ENCODE measurements at places on chromosomes 4 and X.

DNA sequence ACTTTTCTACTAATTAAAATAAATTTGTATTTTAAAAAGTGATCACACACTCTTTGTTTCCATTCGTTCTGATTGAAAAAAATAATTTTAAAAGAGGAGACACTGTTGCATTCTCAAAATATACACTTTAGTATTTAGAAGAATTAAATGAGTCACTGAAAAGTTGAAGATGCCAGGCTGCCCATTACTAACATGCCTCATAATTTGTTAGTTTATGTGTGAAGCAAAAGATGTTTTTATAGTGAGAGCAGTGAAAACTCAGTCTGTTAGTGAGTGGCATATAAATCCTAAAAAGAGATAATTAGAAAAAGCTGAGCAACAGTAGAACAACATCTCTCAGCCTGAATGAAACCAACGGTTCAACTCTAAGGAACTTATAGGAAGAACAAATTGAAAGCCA is 143.4 kb downstream of the CDS1 start:
- DNase-seq = no peak

GRCh38 chr4:69092190-69092589 is 4.1 kb upstream of the UGT2B7 start:
- DNase-seq = no peak

GRCh38 chrX:119228512-119229252 is 7.4 kb upstream of the PGRMC1 start:
- DNase-seq = no peak

DNA sequence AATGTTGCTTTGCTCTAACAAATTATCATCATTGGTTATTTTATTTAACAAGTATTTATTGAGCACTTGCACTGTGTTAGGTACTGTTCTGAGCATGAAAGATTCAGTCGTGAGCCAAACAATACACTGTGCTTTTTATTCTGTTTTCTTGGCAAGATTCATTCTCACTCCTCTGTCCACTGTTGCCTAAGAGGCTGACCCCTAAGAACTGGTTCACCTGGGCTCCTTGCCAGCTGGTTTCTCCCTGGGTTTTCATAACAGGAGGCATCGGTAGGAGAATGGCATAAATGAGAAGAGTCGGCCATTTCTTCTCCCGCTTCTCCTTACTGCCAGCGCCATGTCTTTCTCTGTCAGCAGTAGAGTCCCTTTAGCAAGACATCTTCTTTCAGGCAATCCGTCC is 243.7 kb upstream of the DIAPH2 start:
- DNase-seq = no peak

GRCh38 chrX:18194688-18195087 is 26.0 kb downstream of the BEND2 start:
- no peak for DNase-seq

DNA sequence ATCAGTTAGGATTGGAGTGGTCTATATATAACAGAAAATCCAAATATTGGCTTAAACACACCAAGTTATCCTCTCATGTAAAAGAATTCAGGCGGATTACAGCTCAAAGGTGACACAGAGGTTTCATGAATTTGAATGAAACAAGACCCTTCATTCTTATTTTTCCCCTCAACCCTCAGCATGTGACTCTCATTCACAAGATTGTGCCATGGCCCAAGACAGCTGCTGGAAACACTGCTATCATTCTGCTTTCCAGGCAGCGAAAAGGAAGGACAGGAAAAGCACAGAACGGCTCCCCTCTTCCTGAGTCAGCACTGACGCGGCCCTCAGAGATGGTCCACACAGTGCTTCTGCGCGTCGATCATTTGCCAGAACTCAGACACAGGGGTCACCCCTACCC is 891.0 kb upstream of the FRG1 start:
- DNase-seq = no peak

DNA sequence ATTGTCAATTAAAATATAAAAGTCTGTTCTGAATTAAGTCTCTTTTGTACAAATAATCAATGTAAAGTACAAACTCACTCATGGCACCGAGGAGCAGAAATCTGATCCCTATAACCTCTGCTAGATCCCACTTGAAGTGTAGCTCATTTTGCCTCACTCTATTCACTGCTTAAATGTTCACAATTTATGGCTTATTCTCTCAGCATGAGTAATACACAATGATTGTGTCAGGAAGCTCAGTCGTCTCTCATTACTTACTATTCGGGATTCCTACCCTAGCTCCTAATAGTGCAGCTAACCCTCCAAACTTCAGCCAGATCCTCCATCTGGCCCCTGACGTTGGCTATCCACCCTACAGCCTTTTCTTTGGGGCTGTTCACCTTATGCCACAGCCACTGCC is 4.7 kb upstream of the AMMECR1 start:
- no peak for DNase-seq

GRCh38 chr4:73596001-73596400 is 24.2 kb downstream of the RASSF6 start:
- no peak for DNase-seq

GRCh38 chrX:130080791-130081367 is 29.4 kb downstream of the ELF4 start:
- DNase-seq = no peak

- no peak for DNase-seq
Observed at GRCh38 chr4:93751411-93751810, 77.1 kb upstream of the ATOH1 start.

GRCh38 chr4:41857226-41857641 is 78.0 kb upstream of the TMEM33 start:
- DNase-seq = no peak

GRCh38 chr4:80266902-80267380 is 477 bp downstream of the FGF5 start:
- DNase-seq = peak; percentile 45

- no peak for DNase-seq
Observed at GRCh38 chr4:102252171-102252570, 93.1 kb downstream of the SLC39A8 start.

GRCh38 chrX:105870445-105870844 is 48.1 kb downstream of the NRK start:
- DNase-seq = no peak

DNA sequence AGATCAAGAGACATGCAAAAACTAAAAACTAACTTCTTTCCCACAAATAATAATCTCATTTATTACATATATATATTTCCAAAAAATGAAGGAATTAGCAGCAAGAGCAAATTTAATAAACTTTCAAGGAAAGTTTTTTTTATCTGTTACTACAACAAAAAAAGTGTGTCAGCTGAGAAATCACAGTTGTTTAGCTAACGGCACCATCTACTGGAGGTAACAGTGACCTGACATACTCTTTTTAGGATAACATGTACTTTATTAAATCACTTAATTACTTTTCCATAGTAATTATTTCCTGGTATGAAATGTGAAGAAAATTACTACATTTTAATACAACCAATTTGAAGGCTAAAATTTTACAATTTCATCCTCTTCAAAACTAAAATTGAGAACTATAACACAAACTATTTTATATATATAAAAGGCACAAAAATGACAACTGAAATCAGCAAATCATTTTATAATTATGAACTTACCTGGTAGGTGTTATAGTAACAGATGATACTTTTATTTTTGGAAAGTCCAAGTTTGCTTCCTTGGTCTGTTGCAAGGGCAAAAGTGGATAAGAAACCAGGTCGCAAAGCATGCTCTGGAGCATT is 9.1 kb downstream of the LAMTOR3 start:
- DNase-seq = no peak

GRCh38 chr4:106486533-106486932 is 118.0 kb upstream of the GIMD1 start:
- DNase-seq = no peak

GRCh38 chr4:110620691-110621327 is 2.1 kb downstream of the PITX2 start:
- no peak for DNase-seq

DNA sequence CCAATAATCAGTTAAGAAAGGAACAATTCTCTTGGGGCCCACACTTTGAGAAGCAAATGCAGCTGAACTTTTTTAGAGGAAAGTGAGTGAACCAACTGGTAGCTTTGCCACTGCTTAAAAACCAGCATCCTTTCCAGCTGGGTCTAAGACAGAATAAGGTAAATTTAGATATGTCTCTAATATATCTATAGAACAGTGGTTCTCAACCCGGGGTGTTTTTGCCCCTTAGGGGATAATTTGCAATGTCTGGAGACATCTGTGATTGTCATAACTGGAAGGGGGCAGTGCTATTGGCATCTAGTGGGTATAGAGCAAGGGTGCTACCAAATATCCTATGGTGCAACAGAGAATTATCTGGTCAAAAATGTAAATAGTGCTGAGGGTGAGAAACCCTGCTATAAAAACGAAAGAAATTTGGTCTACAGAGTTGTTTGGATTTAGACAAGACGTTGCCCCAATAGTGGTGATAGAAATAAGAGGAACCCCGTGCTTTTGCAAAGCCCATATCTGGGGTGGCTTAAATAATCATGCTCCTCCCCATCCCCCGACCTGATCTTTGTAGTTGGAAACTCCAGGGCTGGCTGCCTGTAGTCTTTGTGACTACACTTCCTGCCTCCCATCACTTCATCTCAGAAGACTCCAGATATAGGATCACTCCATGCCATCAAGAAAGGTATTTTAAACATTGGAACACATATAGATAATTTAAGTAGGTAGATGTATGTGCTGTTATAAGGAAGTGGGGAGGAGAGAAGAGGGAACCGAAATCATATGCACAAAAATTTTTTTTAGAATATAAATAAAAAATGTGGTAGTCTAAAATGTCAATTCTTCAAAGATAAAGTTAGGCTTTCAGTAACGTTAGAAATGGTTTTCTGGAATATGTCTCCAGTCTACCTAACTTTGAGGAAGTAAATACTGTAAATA is at the start of gene TLR7:
TSS of gene TLR7 (plus strand) at position 622 of the 927 bp plus-strand sequence. CDS start 507 bp downstream, outside the sequence.
- no peak for DNase-seq

- no peak for DNase-seq
Observed at GRCh38 chr4:161172396-161173026, 991.3 kb downstream of the FSTL5 start.

- no peak for DNase-seq
Observed at GRCh38 chr4:73392936-73393335, 11.2 kb upstream of the ALB start.

- no peak for DNase-seq
Observed at GRCh38 chr4:35734381-35735098, 509.8 kb downstream of the ARAP2 start.

DNA sequence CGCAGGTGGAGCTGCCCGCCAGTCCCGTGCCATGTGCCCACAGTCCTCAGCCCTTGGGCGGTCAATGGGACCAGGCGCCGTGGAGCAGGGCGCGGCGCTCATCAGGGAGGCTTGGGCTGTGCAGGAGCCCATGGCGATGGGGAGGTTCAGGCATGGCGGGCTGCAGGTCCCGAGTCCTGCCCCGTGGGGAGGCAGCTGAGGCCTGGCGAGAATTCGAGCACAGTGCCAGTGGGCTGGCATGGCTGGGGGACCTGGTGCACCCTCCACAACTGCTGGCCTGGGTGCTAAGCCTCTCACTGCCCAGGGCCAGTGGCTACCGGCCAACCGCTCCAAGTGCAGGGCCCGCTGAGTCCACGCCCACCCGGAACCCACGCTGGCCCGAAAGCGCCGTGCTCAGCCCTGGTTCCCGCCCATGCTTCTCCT is 646.5 kb downstream of the GABRG1 start:
- no peak for DNase-seq

DNA sequence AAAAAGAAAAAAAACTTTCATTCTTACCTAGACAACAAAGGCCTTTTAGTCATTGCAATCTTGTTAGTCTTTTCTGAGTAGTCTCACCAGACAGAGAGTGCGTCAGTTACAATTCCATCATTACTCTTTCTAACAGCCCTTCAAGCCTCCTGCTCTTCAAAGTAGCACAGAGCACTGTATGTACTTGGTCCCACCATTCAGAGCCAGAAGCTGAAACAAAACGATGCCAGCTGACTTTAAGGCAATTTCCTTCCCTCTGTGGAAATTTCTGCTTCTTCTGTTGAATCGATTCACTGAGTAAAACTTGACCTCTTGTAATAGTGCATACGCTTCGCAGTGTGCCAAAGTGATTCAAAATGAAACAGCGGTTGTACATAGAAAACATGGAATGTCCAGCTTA is 57.7 kb upstream of the TENM3 start:
- no peak for DNase-seq

DNA sequence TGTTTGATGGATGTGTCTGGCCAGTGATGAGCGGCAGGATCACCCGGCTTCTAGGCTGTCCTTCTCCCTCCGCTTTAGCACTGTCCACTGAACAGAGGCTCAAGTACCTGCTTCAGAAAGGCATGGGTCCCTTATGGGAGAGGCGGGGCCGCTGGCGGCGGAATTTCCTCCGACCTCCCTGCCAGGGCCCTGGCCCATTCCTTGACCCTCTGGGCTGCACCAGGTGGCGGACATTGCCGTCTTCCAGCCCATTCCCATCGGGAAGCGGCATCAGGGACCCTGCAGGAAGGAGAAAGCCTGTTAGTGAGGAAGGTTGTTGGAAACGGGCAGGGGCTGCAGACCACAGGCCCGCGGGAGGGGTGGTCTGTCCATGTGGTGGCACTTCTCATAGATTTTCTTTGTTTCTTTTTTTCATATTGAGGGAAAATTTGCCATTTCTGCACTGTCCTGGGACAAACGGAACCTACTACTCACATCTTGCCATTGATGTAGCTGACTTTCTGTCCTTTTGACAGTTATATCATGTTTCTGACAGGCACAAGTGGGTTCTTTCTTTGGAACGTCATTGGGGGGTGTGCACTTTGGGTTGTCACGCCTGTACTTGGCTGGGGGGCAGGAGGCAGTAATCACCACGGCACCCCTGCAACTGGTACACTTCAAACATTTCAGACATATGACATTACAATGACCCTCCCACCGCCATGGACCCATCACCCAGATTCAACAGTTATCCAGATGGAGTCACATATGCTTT is 6.1 kb downstream of the APLN start:
- DNase-seq = no peak

DNA sequence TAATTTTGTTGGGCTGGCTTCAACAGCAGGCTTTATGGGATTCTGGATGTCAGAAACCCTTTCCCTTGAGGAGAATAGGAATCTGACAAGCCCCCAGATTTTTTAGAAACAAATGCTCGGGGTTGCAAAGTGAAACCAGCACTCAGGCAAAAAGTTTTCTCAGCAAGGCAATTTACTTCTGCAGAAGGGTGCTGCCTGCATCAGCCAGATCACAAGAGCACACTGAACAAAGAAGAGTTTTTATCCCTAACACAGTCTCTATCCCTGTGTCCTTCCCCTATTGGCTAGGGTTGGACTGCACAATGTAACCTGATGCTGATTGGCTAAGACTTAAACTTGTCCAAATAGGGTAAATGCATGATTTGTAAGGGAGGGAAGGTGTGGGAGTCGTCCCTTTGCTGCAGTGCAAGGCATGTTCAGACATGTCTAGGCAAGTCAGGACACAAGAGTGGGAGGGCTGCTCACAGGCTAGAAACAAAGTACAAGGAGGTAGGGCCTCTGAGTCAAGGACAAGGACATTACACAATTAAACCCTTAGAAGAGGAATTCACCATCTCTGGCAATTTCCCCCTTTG is 175.8 kb downstream of the CCNG2 start:
- DNase-seq = no peak

DNA sequence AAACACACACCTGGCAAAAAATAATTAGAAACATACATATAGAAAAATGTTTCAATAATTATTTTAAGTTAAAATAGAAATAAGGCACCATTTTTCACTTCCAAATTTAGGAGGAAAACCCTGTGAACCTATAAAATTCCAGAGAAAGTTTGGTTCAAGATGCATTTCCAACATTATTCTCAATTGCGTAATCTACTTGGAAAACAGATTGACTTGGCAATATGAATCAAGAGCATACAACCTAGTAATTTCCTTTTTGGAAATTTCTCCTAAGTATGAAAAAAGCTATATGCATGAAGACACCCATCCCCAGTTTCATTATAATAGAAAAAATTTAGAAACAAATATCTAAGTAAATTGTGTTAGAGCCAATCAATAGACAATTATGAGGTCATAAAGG is 242.9 kb downstream of the IQCM start:
- DNase-seq = no peak

GRCh38 chr4:48945981-48946380 is 39.4 kb upstream of the OCIAD2 start:
- no peak for DNase-seq

Measured in dorsolateral prefrontal cortex (tissue), 122 donors.